ENCODE measurements at places on chromosomes 13 and 19.

GRCh38 chr19:2375353-2376121 lies 15.5 kb downstream of the TMPRSS9 start:
- no peak for DNase-seq

- no peak for DNase-seq
Observed at GRCh38 chr13:85441364-85441763, 357.9 kb downstream of the SLITRK6 start.

DNA sequence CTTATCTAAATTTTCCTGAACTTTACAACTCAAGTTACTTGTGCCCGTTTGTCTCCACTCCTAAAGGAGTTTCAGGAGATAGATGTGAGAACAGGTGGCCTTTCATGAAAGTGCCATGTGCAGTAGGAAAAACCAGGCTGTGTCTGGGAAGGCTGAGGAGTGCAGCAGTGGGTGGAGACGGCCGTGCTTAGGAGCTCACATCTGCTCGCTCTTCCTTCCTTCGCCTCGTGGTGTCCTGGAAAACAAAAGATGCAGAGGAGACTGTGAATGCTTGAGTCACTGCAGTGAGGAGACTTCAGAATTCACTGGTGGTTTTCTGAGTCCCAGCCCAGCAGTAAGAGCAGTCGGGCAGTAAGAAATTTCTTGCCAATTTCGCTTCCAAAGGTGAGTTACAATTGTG lies 138.4 kb upstream of the RNF113B start:
- DNase-seq = no peak

DNA sequence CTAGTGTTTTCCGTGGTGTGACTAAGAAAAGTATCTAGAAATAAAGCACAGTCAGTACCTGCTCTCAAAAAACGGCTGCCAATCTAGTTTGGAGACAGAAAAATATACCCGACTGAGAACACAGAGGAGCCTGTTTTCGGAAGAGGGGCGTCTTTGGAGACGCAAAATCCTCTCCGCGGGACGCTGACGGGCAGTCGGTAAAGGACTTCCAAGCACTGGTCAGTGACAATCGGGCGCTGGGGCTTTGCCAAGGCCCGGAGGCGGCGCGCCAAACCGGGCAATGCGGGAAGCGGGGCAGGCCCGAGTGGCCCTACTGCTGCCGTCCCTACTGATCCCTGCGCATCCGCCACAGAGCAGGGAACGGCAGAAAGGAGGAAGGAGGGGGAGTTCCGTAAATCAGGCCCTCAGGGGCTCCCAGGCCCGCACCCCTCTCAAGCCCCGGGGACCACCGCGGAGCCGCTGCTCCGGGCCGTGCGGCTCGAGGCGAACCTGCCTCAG lies 588 bp upstream of the DPY19L3 start:
- peak; percentile 36 for DNase-seq

DNA sequence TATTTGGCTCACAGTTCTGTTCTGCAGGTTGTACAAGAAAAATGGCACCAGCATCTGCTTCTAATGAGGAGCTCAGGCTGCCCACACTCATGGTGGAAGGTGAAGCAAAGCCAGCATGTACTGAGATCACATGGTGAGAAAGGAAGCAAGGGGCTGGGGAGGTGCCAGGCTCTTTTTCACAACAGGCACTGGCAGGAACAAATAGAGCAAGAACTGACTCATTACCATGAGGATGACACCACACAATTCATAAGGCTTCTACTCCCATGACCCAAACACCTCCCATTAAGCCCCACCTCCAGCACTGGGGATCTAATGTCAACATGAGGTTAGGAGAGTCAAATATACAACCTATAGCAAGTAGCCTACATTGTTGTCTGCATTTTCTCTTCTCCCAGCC lies 522.6 kb downstream of the RFC3 start:
- DNase-seq = no peak

DNA sequence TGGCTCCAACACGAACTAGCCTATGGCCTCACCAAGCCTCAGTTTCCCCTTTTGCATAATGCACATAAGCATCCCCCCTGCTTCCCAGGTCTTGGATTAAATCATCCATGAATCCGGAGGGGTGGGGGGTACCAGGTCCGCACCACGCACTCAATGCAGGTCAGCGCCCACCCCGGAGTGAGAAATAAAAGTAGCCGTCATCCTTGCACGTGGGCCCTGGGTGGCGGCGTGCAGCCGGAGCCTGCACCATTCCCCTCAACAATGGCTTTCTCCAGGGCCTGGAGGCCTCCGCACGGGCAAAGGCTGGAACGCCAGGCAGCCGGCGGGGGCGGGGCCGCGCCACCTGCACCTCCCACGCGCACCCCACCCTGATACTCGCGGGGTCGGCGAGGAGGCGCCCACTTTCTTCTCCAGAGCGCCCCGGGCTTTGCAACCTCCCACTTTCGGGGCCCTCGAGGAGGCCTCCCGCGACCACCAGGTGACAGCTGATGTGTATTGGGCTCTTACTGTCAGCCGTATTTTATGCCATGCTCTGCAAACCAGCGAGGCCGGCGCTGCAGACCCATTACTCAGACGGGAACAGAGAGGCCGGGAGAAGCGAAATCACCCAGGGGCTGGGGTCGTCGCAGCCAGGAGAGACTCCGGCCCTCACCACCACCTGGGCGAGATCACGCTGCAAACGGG lies 767 bp upstream of the GADD45B start:
- DNase-seq = no peak

DNA sequence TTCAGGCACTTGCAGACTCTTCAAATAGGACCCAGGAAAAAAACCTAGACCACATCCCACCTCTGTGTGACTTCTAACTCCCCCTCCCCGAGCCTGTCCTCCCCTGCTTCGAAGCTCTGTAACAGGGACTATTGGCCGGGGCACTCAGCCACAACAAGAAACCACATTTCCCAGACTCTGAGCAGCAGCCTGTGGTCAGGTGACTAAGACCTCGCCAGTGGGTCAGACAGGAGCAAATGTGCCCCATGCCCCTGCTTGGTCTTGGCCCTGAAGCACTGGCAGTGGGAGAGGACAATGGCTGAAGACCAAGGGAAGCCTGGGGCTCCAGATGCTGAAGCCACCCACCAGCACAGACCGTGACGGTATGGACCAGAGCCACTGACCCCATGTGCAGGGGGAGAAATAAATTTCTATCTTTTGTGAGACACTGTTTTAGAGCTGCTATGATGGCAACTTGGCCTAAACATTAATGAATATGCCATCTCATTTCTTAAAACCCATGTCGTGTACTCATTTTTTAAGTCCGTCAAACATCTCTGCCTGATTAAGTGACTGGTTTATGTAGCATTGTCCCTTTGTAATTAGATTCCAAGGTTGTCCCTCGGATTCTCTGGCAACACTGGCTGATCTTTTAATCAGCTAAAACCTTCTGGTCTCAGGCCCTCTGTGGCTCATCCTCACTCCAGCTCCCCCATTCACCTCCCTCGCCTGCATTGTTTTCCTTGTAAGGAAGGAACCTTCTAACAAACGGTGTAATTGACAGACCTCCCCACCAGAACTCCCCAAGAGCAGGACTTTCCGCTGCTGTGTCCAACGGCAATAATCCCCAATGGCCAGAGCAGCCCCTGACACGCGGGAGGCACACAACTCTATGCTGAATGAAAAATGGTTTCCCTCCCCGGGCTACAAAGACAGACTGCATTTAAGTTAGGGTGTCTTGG lies 98.4 kb downstream of the STK24 start:
- DNase-seq = no peak

DNA sequence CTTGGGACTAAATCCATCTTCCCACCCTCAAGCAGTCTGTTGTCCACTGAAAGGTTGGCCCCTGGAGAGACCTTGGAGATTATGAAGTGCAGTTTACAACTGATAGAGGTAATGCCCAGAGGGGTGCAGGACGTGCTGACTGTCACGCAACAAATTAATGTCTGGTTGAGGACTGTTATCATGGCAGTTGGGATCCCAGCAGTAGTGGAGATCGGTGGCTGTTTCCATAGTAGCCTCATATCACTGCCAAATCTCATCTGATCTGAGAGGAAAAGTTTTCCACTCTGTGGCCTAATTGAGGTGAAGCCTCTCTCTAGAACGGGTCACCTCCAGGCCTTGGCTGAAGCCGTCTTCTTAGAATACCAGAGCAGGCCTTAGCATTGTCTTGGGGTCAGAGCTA lies 4.1 kb downstream of the TECR start:
- no peak for DNase-seq

DNA sequence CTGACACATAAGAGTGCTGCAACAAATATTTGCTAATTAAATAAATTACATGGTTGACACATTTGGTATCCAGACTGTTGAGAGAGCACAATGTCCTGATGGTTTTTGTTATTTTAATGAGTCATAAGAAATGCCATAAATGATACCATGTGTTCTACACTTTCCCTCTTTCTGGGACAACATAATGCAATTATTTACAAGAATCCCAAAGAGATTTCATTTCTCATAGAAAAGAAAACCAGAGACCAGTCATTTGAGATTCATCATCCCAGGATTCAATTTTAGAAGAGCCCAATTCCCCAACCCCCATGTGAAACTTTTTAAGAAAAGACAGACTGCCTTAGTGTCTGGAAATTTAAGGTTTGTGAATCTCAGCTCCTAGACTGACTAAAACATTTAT lies 399.6 kb downstream of the DCT start:
- no peak for DNase-seq

DNA sequence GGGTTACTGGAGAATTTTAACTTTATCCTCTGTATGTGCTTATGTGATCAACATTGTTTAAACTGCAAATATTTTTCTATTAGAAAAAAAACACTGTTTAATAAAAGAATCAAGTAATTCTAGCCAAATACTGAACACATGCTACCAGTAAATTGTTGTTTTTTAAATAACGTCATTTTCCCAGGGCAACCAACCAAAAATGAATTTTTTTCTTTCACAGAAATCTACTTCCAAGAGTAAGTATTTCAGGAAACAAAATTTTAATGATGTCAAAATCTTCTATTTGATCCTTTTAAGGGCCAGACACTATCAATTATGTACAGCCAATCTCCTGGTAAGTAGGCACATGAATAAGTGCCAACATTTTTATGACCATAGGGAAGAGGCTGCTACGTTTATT lies 57.1 kb downstream of the TUBGCP3 start:
- no peak for DNase-seq

GRCh38 chr13:111904701-111905608 lies 162.0 kb upstream of the SOX1 start:
- DNase-seq = no peak

DNA sequence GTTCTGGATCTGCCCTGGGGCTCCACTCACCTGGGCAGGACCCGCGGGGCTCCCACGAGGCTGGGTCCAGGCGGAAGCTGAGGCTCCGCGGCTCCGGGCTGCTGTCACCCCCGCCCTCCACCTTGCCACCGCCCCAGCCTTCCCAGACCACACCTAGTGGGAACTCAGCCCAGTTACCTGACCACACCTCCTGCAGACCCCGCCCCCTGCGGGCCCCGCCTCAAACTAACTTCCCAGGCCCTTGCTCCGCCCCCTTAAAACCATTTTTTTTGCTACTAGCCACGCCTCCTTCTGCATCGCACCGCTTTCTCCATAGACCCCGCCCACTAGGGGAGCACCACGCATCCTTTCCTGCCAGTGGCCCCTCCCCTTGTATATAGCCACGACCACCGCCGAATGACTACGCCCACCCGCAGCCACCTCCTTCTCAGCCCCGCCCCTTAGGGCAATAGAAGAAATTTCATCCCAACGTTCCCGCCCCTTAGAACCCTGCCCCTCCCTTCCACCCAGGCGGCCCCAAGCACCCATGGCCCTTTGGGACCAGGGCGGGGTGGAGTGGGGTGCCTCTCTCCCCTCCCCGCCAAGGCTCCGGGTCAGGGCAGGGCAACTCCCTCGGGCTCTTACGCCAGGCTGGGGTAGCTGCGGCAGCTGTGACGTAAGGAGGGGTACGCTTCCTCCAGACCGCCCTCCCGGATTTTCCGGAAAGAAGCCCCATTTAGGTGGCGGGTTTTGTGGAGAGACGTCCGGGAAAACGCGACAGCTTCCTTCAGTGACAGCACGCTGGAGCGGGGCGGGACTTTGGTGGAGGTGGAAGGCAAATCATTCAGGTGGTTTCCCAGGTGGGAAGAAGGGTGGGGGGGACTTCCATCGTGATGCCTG lies at the start of gene SH2D3A:
TSS of gene SH2D3A (minus strand) at position 79 of the 879 bp plus-strand sequence. CDS start 3,687 bp downstream, outside the sequence.
- peak; percentile 29 for DNase-seq

- no peak for DNase-seq
Observed at GRCh38 chr13:45104261-45104660, 16.0 kb upstream of the GTF2F2 start.

DNA sequence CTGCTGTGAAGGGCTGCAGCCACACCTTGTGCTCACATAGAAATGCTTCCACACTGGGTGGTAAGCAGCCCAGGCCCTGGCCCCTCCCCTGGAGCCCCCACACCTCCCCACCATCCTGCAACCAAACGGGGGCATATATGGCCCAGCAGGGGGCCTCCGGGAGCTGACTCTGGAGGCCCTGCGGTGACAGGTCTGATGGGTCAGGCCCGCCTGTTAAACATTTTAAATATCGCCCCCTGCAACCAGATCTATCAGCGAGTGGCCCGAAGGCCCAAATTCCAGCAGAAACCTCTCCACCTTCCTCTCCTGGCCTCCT lies 48.0 kb upstream of the KATNAL1 start:
- no peak for DNase-seq

- no peak for DNase-seq
Observed at GRCh38 chr13:98843482-98843877, 91.0 kb upstream of the SLC15A1 start.

DNA sequence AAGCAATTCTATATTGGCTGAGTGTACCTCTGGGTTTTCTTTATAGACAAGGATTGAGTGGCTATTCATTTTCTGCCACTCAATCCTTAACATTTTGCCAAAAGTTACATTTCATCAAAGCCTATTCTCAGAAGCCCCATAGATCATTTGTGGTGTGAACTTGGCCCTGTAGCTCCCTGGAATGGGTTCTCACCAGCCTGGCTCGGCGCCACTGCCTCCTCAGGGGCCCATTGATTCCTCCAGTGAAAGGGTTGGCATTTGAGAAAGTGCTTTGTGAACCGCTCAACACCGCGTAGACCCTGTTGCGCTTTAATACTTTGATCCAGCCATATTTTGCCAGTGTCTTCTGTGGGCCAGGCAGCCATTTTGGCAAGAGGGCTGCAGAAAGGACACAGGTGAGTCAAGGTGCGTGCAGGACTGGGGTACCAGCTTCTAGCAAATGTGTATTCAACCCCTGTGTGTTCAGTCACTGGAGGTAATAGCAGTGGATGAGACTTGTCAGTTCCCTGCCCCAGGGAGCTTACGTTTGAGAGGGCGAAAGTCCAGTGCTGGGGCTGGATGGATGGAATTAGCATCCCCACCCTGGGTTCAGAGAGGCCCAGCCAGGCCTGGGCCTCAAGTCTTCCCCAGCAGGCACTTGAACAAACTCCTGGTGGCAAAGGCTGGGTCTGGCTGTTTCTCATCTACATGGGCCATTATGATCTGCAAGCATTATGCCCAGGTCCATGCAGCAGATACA lies 3.8 kb downstream of the RAB8A start:
- no peak for DNase-seq

DNA sequence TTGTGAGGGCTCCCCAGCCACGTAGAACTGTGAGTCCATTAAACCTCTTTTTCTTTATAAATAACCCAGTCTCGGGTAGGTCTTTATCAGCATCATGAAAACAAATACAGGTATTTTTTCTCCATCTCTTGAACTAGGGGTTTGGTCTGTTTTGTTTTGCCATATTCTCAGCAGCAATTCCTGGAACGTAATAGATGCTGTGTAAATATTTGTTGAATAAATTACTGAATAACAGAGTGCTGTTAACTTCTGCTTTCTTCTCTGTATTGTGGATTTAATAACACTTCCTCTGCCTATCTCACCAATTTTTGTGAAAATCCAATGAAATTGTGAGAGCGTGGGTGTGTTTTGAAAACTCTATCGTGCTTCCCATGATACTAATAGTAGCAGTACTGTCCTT lies 429.4 kb downstream of the DCT start:
- DNase-seq = no peak

Data from NCI-H1105 treated with DMSO at 0.1 percent for 48 hours (cell line).